Neural progenitor cell (in vitro differentiated cells): ENCODE measurements at places on chromosomes 7 and 10.

GRCh38 chr7:130153211-130153908 is 51.8 kb downstream of the TMEM209 start:
- no peak for DNase-seq
- H3K27ac ChIP-seq = no peak overlapping the region
- no peaks in the 10 kb centered on the region for H3K36me3 ChIP-seq
- no peaks in the 10 kb centered on the region for H3K27me3 ChIP-seq
- no peak overlapping the region for H3K4me3 ChIP-seq
- no peaks in the 10 kb centered on the region for H3K4me1 ChIP-seq

GRCh38 chr10:71090330-71090729 is 122.0 kb upstream of the UNC5B start:
- H3K4me3 ChIP-seq = no peak overlapping the region
- DNase-seq = no peak

DNA sequence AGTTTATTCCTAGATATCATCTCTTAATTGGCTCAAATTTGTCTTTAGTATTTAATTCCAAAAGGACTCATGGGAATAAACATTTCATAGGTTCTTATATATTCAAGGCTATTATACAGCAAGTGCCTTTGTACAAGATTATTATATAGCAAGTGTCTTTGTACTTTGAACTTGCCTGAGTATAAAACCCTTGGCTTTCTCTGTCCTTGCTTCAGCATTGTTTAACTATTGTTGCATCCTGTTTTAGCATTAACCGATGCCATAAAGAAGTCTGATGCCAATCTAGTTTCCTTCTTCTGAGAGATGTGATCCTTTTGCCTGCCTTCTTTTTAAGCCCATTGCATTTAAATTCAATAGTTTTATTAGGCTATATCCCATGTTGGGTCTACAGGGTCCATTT is 270.0 kb downstream of the NEBL start:
- no peaks in the 10 kb centered on the region for H3K4me1 ChIP-seq
- no peak for DNase-seq
- H3K27ac ChIP-seq = no peak overlapping the region
- H3K4me3 ChIP-seq = no peak overlapping the region
- H3K36me3 ChIP-seq = no peaks in the 10 kb centered on the region

DNA sequence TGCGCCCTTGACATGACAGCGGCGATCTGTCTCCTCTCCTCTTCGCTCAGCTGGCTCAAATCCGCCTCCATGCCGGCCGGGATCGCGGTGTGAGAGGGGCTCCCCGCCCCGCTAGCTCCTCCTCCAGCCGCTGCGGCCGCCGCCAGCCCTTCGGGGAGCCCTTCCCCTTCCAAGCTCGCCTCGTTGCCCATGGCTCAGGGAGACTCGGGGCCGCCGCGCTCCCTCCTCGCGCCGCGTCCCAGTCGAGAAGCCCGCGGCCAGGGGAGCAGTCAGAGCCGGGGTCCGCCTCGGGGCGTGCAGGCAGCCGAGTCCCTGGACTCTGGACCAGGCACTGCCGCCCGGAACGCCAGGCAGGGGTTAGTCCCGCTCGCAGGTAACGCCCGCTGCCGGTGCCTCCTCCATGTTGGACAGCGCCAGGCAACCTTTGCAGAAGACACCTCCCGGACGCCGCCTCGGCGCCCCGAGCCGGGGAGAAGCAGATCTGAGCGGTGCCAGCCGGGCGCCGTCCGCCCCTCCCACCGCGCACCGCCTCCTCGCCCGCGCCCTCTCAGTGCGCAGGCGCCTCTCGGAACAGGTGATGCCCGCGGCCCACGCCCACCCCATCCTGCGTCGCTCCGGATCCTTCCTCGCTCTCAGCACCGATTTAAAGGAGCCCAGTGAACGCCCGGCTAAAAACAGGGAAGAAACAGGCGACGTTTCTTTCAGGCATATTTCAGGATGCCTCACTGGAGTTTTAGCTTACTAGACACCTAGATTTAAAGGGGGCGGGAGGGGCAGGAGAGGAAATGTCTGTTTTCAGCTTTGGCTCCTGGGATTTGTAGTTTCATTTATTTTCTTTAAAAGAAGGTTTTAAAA is at the start of gene PCLO:
PCLO (minus strand) TSS at position 483 of the 855 bp plus-strand sequence; CDS start at position 191, 292 bp downstream.
- H3K36me3 ChIP-seq = no peaks in the 10 kb centered on the region
- peak; percentile 97 for DNase-seq
- peak within 1 kb of the TSS; percentile 100 for H3K27ac ChIP-seq

GRCh38 chr10:106711313-106711906 is 453.1 kb downstream of the SORCS1 start:
- no peak overlapping the region for H3K4me3 ChIP-seq
- H3K4me1 ChIP-seq = peaks cover 20% of the 10 kb centered on the region
- no peak overlapping the region for H3K27ac ChIP-seq
- H3K36me3 ChIP-seq = no peaks in the 10 kb centered on the region
- DNase-seq = peak; percentile 41

DNA sequence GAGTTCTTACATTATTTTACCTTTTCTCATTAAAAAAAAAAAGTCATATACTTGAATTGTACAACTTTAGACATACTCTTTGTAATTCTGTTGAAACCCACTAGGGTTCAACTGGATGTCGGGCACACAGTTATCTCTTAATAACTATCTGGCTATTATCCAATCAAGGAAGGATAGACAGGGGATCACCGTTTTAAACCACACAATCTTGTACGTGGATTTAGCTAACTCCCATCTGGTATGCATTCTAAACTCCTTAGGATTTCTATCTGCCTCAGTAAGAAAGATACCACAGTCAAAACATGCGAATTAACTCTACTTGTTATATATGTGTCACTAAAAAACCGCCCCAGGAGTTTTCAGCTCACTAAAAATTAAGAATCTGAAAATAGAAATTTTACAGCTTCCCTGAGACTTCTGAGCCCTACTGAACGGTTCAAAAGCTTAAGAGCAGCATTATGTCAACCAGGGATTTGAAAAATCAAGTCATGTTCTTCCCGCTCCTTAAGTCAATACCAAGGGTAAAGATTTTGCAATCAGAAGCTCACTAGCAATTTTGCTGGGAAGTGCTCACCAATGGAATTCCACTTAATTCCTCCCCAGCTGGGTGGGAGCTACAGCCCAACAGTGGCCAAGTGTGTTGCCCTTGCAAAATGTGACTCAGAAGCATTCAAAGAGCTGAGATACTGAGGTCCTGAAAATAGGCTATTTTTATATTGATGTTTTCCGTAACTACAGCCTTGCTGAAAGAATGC is 267.0 kb downstream of the FRMD4A start:
- DNase-seq = no peak
- H3K27me3 ChIP-seq = no peaks in the 10 kb centered on the region
- H3K4me3 ChIP-seq = no peak overlapping the region
- no peak overlapping the region for H3K27ac ChIP-seq
- H3K36me3 ChIP-seq = no peaks in the 10 kb centered on the region

- H3K4me3 ChIP-seq = no peak overlapping the region
- H3K36me3 ChIP-seq = no peaks in the 10 kb centered on the region
- no peak overlapping the region for H3K27ac ChIP-seq
- no peak for DNase-seq
- peaks cover 16% of the 10 kb centered on the region for H3K4me1 ChIP-seq
These were observed 8.3 kb downstream of the GPR85 start for GRCh38 chr7:113078331-113078730.

DNA sequence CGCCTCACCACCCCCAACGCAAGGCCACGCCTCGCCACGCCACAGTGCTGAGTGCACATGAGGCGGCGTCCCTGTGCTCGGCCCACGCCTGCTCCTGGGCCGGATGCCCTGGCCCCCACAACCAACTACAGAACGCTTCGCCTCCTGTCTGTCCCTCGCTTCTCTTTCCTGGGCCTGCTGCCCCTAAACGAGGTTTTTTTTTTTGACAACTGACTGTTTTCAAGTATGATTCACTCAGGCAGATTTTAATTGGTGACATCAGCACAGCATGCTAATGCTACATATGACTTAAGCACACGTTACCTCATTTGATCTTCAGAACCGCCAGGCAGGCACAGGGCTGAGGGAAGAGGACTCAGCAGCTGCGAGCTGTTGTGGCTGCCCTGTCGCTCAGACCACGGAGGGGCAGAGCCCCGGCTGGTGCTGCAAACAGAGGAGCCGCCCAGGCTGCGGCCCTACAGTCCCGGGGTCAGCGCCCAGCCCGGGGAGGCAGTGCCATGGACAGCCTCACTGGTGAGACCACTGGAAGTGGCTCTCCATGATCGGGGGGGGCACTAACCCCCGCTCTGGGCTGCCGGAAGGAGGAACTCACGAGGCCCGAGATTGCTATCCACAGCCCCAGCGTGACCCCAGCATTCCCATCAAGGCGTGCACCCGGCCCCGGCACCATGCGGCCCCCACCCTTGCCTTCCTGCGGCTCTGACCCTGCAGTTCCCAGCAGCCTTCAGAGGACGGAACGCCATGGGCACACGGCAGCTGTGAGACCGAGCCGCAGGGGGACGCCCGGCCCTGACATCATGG is 212.8 kb downstream of the MAD1L1 start:
- H3K27me3 ChIP-seq = no peaks in the 10 kb centered on the region
- no peak for DNase-seq
- no peak overlapping the region for H3K4me3 ChIP-seq

- no peaks in the 10 kb centered on the region for H3K27me3 ChIP-seq
- H3K27ac ChIP-seq = no peak overlapping the region
- no peak for DNase-seq
- no peaks in the 10 kb centered on the region for H3K36me3 ChIP-seq
- H3K4me3 ChIP-seq = no peak overlapping the region
- no peaks in the 10 kb centered on the region for H3K4me1 ChIP-seq
These were observed 35.2 kb upstream of the KLF6 start for GRCh38 chr10:3820255-3820654.

DNA sequence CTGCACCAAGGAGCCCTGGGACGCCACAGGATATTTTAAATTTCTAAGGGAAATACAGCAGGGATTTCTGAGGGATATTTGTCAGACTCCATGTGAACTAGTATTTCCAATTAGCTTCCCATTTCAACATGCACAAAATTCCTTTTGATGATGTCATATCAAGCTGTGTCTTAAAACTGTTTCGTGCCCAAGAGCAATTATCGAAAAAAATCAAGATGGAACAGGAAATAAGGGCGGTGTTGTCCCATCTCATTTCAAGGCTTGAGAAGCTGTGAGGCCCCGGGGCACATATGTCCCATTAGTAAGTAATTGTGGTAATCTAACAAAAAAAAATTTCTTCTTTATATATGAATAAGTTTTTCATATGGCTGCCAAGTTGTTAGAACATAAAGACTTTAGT is 47.4 kb downstream of the PPP1R17 start:
- H3K27me3 ChIP-seq = no peaks in the 10 kb centered on the region
- H3K36me3 ChIP-seq = no peaks in the 10 kb centered on the region
- DNase-seq = no peak

DNA sequence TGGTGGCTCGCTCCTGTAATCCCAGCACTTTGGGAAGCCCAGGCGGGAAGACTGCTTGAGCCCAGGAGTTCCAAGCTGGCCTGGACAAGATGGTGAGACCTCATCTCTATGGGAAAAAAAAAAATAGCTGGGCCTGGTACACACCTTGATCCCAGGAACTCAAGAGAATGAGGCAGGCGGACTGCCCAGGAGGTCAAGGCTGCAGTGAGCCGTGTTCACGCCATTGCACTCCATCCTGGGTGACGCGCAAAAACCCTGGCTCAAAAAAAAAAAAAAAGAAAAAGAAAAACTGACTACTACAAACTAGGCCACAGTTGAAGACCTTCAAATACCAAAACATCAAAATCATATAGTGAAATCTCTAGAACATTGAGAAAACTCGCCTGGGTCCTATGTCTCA is 3.9 kb downstream of the BRAT1 start:
- H3K27me3 ChIP-seq = no peaks in the 10 kb centered on the region
- no peak overlapping the region for H3K4me3 ChIP-seq
- H3K4me1 ChIP-seq = peaks cover 9% of the 10 kb centered on the region
- H3K27ac ChIP-seq = no peak overlapping the region
- DNase-seq = no peak

DNA sequence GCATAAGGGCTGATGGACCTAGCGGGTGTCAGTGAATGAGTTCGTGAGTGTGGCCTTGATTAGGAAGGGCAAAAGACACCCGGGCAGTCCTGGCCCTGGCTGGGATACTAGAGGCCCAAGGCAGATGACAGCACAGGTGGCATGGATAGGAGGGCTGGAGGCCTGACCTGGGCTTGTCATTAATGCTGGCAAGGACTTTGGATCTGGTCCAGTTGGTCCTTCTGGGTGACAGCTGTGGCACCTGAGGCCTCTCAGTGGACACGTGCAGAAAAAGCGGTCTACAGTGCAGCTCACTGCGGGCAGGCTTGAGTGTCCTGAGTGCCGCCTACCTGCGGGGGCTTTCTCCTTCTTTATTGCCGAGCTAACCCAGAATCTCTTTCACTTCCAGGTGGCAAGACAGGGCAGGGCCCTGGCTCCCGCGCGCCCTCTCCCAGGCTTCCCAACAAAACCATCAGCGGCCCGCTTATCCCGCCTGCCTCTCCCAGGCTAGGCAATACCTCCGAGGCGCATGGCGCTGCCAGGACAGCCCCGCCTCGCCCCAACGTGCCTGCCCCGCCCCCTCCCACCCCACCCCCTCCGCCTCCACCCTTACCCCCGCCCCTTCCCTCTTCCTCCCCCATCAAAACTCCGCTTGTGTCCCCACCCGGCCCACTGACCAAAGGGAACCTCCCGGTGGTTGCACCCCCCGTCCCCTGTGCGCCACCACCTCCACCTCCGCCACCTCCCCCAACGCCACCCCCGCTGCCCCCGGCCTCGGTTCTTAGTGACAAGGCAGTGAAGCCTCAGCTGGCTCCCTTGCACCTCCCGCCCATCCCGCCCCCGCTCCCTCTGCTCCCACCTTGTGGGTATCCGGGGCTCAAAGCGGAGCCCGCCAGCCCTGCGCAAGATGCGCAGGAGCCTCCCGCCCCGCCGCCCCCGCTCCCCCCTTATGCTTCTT is 77.4 kb downstream of the WIPF3 start:
- H3K4me1 ChIP-seq = peaks cover 11% of the 10 kb centered on the region
- H3K27me3 ChIP-seq = peaks cover 14% of the 10 kb centered on the region
- peak; percentile 78 for DNase-seq
- H3K4me3 ChIP-seq = peak overlapping the region; percentile 51

GRCh38 chr10:117133273-117134055 is 4.6 kb downstream of the VAX1 start:
- H3K4me3 ChIP-seq = peak overlapping the region; percentile 46
- H3K4me1 ChIP-seq = peaks cover 46% of the 10 kb centered on the region
- no peaks in the 10 kb centered on the region for H3K36me3 ChIP-seq

DNA sequence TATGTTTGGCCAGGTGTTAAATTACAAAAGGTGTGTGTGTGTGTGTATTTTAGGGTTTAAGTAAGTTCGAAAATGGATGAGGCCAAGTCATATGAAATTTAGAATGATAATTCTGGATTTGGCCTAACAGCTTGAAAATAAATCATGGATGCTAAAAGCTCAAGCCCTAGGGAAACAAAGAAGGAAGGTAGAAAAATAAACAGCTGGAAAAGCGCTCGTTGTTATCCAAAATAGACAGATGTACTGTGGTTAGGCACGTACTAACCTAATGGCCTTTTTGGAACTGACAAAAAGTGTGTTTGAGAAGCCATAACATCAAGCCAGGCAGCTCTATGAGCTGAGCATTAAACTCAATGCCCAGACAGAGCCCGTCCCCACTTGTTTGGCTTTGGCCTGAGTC is 17.5 kb upstream of the PALS2 start:
- no peak for DNase-seq
- H3K27me3 ChIP-seq = no peaks in the 10 kb centered on the region
- H3K27ac ChIP-seq = no peak overlapping the region
- no peaks in the 10 kb centered on the region for H3K36me3 ChIP-seq
- H3K4me3 ChIP-seq = no peak overlapping the region
